ENCODE measurements at places on chromosomes 16 and 17. TPM values are rescaled to one million over a fixed set of nuclear protein-coding genes. Genes with fewer than 3 reads are reported as not detected.
A peak's percentile ranks its signal among the peaks of the same experiment; 100 is the strongest.

Gene HIGD1B
- total RNA-seq: 18.3 TPM

DNA sequence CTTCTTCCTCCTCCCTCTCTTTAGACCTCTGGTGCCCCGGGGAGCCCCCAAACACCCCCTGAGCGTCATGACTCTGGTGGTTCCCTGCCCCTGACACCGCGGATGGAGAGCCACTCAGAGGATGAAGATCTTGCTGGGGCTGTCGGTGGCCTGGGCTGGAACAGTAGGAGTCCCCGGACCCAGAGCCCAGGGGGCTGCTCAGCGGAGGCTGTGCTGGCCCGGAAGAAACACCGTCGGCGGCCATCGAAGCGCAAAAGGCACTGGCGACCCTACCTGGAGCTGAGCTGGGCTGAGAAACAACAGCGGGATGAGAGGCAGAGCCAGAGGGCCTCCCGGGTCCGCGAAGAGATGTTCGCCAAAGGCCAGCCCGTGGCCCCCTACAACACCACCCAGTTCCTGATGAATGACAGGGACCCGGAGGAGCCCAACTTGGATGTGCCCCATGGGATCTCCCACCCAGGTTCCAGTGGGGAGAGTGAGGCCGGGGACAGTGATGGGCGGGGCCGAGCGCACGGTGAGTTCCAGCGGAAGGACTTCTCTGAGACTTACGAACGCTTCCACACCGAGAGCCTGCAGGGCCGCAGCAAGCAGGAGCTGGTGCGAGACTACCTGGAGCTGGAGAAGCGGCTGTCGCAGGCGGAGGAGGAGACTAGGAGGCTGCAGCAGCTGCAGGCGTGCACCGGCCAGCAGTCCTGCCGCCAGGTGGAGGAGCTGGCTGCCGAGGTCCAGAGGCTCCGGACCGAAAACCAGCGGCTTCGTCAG is 7.5 kb downstream of the HEXIM2 start:
- DNase-seq: no peak

DNA sequence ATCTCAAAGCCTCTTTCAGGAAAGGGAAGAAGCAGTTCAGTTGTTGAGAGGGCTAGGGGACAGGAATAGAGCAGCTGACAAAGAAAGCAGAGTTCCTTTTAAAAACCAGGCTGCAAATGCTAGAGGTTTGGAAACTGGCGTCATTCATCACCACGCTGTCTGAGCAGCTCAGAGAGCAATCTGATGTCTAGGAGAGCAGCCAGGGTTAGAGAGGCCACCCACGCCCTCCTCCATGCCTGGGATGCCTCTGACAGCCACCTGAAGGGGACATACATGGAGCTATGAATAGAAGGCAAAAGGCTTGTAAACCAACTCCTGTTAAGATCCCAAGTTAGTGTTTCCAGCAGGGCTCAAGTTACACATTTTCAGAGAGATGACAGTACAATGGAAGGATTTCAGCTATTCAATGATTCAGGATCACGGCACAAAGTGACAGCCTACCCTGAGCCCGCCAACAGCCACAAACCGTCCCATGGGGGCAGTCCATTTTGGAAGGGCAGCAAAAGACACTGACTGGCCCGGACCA is 12.4 kb downstream of the RAB5C start:
- DNase-seq: no peak

DNA sequence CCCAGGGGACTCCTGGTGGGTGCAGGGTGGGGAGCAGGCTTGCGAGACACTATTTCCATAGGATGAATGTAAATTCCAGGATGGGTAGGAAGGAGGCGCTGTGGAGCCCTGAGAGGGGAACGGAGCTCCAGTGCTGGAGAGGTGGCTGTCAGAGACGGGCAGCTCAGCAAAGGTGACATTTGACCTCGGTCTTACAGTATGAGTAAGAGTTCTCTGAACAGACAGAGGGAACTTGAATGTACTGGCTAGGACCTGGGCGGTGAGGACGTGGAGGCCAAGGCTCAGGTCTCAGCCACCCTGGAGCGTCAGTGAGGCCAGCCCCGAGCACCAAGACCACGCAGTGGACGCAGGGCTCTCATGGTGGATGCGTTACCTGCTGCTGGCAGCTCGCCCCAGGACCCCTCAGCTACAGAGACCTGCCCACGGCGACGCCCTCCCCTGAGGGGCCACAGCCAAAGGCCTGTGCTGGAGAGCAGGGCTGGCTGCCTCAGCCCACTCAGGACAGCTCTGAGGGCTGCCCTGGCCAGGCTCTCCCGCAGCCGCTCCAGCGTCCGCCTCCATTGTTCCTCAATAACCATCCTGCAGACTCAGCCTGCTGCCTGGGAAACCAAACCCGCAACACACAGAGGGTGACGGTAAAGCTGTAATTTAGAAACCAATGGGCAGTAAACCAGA is 65.9 kb upstream of the TNRC6C start:
- DNase-seq: no peak

DNA sequence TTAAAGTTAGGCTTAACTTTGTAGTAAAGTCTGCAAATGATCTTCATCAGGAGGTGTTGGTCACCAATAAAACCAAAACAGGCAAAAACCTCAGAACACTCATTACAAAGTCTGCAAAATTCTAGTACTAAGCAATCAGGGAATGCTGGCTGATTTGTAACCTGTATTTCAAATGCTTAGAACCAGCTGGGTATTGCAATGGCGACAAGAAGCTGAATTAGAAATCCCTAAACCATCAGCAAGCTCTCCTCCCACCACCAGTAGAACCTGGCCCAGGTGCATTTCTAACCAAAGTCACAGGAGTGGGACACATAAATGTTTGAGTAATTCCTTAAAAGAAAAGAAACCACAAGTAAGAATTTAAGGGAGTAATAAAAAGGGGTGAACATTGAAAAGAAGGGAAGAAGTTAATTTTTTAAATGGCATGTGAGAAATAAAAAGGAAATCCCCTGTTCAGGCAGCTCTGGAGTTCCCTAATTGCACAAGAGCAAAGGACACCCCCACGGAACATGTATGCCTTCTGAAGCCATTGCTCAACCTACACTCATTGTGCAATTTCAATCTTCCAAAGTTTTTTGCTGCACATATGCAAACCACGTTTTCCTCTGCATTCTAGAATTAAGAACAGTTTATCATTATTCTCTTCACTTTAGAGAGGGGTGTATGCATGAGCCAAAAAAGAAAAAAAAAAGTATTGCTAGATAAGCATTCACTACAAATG is 102.9 kb downstream of the HIC1 start:
- no peak for DNase-seq

Gene SPECC1
- total RNA-seq: 10.6 TPM

GRCh38 chr16:68283801-68284598 is 19.7 kb downstream of the SLC7A6 start:
- peak; percentile 33 for DNase-seq
